GM23338 (cell line): ENCODE measurements at places on chromosomes 12 and 14.
A peak's percentile ranks its signal among the peaks of the same experiment; 100 is the strongest.

GRCh38 chr12:91274916-91275315 lies 92.3 kb upstream of the DCN start:
- peak; percentile 11 for DNase-seq

- DNase-seq, result no peak
These were observed 171.0 kb downstream of the ADGRD1 start for GRCh38 chr12:131124487-131125280.

DNA sequence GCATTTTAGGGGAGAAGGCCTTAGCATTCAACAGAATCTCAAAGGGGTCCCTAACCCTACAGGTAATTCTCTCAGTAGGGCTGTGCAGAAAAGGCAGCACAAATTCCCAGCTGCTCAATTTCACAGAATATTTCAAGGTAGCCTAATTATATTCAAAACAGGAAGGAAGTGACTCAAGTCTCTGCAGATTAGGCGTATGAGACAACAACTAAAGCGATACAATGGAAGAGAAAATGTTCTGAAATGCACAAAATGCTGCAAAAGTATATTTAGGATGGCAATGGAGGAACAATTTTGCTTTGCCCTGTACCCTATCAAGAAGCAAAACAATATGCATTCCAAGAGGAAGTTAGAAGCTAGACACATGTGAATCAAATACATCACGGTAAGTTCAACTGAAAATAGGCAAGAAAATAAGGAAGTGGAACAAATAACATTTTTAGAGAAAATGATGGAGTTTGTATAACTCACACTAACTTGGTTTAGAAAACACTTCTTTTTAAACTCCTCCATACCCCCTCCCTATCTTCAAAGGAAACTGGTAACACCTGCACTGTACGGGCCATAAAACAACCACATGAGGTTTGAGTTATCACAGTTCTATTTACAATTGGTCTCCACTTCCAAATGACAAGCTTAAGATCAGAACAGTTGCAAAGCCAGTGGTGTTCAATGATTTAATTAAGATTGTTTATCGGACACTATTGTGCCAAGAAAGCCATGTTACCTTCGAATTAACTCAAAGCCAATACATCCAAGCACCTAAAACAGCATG lies 1.6 kb downstream of the GIT2 start:
- no peak for DNase-seq

DNA sequence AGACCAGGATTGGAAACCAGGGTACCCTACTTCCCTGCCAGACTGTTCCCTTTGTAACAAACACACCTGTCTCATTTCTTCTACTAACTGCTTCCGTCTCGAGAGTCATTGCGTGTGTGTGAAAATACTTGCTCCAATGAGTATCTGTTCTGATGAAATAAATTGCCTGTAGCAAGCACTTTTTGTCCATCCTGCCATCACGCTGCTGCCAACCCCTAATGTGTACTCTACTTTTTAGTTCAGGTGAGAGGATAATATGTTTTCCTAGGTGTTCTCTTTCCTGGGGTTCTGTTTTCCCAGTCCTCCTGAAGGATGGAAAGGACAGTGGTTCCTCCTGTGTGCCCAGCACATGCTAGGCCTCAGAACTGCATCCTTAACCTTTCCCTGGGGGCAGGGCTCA lies 1.0 kb downstream of the TUNAR start:
- DNase-seq, result no peak

GRCh38 chr14:86938320-86938719 lies 1054.7 kb downstream of the GALC start:
- no peak for DNase-seq

- no peak for DNase-seq
These were observed 15.1 kb downstream of the CCDC177 start for GRCh38 chr14:69559581-69560011.

DNA sequence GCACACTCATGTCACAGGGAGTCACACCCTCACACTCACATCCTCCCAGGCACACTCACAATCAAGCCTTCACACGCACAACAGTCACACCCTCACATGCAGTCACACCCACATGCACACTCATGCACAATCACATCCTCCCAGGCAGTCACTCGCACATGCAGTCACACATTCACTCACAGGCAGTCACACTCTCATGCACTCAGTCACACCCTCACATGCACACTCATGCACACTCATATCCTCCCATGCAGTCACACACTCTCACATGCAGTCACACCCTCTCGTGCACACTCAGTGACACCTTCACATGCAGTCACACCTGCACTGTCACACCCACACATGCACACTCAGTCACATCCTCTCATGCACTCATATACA lies 12.3 kb downstream of the TMEM179 start:
- no peak for DNase-seq

DNA sequence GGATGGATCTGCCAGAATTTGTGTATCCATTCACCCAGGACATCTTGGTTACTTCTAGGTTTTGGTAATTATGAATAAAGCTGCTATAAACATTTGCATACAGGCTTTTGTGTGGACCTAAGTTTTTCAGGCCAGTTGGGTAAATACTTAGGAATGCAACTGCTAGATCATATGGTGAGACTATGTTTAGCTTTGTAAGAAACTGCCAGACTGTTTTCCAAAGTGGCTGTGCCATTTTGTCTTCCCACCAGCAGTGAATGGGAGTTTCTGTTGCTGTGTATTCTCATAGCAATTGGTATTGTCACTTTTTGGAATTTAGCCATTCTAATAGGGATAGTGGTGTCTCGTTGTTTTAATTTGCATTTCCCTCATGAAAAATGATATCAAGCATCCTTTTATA lies 133.0 kb downstream of the KIF26A start:
- no peak for DNase-seq

- peak; percentile 85 for DNase-seq
These were observed 198.9 kb downstream of the EPS8 start for GRCh38 chr12:15590180-15590826.

DNA sequence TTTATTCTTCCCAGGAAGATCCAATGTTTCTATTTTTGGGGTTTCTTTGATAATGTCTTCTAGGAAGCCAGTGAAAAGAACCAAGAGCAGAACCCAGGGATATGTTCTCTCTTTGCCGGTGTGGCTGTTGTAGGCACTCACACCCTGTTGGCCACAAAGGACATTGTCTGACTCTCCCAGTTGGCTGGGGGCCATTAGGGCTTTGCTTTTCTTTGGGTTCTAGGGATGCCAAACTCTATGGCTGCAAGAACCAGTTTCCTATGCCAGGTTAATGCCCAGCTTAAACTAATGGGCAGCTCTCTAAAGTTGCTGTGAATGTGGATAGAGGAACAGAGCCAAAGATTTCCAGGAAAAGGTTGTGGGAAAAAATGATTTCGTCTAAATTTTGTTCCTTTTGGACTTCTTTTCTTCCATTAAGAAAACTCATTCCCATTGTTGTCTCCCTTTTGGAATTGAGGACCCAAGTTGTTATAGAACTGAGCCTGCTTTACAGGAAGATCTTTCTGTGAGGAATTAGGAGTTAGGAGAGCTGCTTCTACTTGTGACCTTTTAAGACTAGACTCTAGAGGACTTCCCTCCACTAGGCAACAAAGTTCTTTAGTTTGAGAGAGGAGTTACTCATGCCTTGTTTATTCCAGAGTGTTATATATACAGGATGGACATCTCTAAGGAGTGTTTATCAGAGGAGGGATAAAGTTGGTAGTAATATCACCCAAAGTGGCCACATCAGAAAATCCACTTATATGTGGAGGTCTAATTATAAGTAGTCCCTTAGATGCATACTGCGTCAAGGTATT lies 13.1 kb downstream of the COPZ1 start:
- no peak for DNase-seq

DNA sequence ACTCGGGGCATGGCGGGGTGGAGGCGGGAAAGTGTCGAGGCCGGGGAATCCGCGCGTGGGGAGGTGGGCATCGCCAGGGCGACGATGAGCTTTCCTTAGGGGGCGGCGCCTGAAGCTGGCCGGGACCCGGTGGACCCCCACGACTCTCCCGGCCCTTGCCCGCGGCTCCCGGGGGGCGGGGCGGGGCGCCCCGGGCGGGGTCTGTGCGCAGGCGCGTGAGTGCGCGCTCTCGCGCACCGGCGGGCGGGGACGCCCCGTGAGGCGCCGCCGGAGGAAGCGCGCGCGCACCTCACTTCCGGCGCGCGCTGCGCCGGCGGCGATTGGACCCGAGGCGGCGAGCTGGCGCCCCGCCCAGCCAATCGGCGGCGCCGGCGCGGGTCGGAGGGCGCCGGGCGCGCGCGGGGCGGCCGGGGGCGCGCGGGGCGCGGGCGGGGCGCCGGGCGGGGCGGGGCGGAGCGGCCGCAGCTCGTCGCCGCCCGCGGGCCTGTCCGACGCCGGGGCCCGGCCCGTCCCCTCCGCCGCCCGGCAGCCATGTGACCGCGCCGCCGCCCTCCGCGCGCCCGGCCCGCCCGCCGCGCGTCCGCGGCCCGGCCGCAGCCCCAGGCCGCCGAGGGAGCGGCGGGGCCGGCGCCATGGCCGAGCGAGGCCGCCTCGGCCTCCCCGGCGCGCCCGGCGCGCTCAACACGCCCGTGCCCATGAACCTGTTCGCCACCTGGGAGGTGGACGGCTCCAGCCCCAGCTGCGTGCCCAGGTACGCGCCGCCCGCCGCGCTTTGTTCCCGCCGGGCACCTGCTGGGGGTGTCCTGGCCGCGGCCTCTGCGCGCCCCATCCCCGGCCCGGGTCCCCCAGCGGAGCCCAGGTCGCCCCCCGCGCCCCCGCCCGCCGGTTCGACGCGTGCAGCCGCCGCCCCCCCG lies at the start of gene PACS2:
Gene PACS2, plus strand, starts transcription at position 462 of the 914 bp plus-strand sequence. Its CDS starts 171 bp downstream, at position 633.
- peak; percentile 91 for DNase-seq

GRCh38 chr12:5328669-5329517 lies 103.0 kb upstream of the NTF3 start:
- DNase-seq, result peak; percentile 49

DNA sequence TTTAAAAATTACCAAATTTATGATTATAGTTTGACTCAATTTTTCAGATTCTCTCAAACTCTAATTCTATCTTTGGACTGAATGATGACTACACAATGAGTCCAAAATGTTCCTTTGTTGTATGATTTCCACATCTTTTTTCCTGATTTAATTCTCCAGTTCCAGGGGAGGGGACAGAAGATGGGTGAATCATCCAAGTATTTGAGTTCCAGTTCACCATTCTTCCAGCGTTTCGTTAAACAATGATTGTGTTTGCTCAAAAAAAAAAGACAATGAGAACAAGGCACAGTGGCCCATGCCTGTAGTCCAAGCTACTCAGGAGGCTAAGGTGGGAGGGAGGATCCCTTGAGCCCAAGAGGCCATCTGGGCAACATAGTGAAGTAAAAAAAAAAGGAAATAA lies 23.8 kb downstream of the BAZ1A start:
- DNase-seq, result no peak

- no peak for DNase-seq
These were observed 28.9 kb downstream of the ESR2 start for GRCh38 chr14:64265222-64265621.

- no peak for DNase-seq
These were observed 156.0 kb upstream of the DIO3 start for GRCh38 chr14:101405171-101405883.

DNA sequence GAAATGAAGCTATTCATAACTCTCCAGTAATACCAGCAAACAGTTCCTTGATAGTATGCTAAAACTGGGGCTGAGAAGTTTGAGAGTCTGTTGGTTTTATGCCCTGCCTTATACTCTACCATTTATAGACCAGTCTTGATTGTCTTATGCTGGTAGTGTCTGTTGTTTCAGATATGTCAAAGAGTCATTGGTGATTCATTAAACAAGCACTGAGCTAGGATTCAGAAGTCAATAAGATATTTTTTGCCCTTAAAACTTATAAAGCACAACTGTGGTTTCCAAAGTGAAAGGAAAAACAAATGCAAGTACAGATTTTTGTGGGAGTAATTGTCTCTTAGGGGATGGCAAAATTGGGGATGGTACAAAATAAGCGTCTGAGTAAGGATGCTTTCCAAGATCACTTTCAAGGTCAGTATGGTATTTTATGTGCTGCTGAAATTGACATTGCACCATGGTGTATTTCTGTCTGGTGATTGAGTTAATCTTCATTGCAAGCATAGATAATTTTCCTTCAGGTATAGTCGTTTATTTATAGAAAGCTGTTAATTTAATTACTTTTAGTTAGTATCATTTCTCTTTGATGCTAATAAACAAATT lies 289.5 kb upstream of the E2F7 start:
- DNase-seq, result no peak
